ENCODE measurements at places on chromosomes 4 and X.

DNA sequence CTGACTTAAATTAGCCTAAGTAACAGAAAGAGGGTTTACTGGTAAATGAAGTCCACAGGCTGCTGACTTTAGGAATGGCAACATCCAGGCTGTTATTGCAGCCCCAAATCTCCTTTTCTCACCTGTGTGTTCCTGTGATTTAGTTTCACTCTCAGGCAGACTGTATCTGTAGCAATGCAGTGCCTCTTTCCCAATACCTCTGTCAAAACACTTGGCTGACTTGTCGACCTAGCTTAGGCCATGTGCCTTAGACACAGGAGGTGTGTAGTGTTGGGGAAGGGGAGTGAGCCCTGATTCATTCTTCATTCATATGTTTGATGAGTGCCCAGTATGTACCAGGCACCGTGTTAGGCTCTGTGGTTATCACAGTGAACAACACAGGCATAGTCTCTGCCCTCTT lies 46.9 kb downstream of the JADE3 start:
- DNase-seq: no peak

DNA sequence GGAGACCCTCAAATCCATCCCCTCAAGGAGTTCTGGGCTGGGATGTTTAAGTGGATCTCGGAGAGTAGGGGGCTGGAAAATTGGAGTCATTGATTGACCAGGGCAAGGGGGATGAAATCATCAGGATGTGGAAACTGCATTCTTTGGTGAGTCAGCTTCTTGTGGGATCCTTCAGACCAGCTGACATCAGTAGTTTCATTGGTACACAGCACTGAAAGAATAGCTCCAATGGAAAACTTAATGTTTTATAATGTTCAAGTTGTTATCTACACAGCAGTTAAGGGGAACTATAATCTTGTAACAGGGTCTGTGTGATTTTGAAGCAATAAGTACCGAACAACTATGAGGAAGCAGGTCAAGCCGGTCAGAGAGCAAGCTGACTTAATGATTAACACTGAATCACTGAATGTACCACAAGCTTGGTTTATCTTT lies 506.1 kb downstream of the RPA4 start:
- DNase-seq: no peak

- DNase-seq: no peak
Measured at GRCh38 chr4:75172551-75172950, 239.6 kb downstream of the PARM1 start.

GRCh38 chrX:37815366-37815765 lies 32.0 kb downstream of the DYNLT3 start:
- DNase-seq: no peak

DNA sequence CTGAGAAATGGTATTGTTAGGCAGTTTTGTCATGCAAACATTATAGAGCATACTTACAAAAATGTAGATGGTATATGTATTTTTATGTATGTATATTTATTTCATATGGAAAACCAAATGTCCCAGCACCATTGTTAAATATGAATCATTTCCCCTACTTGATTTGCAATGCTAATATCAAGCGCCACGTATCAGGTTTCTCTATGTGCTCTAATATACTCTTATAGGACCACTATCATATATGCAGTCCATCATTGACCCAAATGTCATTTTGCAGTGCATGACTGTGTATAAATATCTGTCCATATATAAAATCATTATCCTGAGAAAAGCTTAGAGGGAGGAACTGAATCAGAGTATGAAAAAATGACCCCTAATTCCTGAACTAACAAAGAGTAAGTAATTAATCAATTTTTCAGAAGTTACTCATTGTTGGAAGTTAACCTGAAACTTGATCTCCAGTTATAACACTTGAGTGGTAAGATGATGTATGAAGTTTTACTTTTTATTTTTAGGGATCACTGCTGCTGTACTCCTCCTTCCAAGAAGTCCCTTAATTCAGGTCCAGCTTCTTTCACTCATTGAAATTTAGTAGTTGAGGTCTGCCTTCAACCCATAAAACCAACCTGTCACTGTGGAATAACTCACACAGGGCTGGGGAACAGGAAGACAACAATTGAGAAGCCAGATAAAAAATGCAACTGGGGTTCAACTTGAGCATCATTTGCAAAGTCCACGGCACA lies 134.8 kb upstream of the LDB2 start:
- DNase-seq: no peak

- no peak for DNase-seq
Measured at GRCh38 chr4:971666-972500, 1.5 kb downstream of the DGKQ start.

- DNase-seq: no peak
Measured at GRCh38 chr4:70772929-70773555, 51.3 kb downstream of the RUFY3 start.

DNA sequence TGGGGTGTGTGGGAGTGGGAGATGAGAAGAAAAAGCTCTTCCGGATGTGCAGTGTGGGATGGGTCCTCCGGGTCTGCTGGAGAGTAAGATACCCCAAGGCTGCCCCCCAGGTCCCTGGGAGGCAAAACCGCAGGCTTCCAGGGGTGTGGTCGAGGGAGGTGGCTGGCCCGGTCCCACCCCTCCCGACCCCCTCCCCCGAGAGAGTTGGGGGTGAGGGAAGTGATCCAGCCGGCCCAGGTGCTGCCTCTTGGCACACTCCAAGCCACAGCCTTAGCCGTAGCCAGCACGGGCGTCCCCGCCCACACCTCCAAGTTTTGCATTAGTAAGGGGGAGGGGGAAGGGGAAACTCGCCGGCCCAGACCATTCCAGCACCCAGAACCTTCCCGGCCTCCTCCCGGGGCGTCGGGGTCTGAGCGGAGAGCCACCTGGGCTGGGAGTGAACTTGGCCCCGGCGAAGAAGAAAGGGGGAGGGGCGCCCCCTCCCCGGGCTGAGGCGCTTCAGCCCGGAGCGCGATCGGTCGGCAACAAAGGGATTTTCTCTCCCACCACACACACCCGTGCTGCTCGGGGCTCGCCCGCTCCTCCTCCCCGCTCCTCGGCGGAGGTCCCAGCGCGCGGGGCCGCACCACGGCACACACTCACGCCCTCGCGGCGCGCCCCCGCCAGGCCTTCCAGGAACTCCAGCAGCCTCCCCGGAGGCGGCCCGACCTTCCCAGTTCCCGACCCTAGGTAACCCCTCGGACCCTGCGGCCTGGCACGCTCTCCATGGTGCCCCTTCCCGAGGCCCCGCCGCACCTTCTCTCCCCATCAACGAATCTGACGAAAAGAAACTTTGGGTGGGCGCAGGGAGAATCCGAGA lies 14.4 kb downstream of the BCOR start:
- DNase-seq: no peak

DNA sequence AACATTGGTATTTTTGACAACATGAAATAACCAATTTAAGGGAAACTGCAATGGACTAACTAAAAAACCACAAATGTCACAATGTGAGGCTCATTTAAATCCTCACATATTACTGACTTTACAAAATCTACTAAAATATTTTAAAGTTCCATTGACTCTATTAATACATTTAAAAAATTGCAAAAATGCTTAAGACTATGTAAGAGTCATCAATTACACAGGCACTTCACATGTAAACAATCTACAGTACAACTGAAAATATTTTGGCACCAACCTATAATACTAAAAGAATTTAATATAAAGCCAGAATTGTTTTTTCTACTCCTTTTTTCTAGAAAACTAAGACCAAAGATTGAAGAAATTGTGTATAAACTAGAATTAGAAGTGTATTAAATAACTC lies 76.8 kb upstream of the RBMXL3 start:
- no peak for DNase-seq

- no peak for DNase-seq
Measured at GRCh38 chr4:15605537-15605936, 49.6 kb downstream of the FBXL5 start.

DNA sequence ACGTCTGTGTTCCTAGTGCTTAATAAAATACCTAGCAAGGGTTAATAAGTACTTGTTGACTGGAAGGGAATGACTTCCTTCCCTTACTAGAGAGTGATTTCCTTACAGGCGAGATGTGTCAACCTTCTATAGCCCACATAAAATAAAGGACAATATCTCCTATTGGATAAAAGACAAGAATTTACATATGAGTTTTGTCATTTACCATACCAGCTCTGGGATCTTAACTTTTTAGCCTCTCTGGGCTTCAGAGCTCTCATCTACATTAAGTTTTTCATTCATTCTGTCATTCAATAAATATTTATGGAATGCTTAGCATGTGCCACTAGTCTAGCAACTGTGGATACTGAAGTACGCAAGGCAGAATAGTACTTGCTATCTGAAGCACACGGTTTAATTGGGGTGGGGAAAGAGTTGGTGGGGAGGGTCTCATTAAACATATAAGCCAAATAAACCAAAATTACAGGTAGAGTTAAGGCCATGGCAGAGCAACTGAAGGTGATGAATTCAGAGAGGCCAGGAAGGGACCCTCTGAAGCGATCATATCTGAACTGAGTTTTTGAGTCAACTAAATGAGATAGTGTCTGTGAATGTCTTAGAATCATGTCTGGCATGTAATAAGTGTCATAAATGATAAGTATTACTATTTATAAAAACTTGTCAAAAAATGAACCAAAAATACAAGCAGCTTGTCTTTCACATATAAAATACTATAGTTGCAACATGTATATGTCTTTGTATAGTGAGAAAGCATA lies 91.6 kb upstream of the BMP2K start:
- no peak for DNase-seq

DNA sequence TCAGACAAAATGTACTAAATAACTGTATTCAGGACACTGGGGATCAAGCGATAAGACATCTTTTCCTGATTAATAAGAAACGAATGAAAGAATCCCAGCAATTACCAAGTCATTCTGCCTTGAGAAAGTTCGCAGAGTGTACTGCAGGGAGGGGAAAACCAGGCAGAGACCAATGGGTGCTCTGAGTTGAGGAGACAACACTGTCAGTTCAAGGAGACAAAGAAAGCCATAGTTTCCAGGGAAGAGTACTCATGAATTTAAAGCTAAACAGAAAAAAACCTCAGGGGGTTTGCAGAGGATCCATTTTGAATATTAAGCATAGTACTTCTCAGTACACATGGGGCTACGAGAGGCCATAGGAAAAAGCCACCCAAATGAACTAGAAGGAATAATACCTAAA lies 573.0 kb downstream of the KCTD8 start:
- DNase-seq: no peak

DNA sequence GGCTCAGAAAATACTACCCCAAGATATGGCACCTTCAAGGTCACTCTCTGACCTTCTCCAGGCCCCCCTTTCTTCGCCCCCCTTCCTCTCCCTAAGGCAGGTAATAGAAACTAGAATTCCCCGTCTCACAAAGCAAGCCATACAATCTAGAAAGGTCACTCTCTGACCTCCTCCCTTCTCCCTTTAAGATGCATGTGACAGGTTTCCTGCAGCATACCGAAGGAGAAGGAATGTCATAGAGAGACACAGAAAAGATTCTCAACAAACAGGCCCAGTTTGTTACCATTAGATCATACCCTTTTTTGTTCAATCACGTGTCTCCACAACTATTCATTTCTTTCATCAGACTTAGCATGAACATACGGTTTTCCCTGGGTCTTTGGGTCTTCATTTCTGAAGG lies 51.2 kb upstream of the RBMXL3 start:
- DNase-seq: no peak
